Activated CD4-positive, alpha-beta T cell treated with anti-CD3 and anti-CD28 coated beads, Interleukin-10, Interleukin-2, amounts not matched to agents 100 ng/mL and 50 ng/mL, durations not matched to agents 16 hours and 8 hours (primary cell): ENCODE measurements at places on chromosomes 6 and 20.

DNA sequence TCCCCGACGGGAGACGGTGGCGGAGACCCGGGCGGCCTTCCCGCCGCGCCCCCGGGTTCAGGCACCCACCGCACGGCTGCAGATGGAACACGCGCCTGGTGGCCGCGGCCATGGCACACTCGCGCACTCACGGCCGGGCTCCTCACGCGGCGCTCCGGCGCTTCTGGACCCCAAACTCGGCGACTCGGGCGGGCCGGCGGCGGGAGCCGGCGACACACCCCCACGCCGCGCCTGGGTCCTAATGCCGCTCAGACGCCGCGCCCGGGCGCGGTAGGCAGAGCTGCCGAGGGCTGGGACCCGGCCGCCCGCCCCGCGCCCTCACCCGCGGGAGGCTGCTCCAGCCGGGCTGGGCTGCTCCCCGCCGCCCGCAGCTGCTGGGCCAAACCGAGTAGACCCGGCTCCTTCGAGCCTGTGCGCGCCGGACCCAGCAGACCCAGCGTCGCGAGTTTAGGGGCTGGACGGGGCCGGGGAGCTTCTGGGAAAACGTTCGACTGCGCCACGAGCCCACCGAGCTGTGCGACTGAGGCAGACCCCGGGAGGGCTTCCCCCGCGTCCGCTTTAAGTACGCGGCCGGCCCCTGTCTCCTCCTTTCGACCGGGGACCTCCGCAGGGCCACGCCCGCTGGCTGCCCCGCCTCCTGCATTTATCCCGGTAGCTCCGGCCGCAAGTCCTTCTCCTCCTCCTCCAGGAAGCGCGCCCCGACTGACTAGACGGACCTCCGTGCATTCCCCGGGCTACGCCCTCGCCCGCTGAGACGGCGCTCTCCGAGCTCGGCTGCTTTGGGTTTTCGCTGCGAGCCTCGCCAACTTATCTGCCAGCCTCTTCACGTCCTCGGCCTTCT is at the start of gene SLC4A11:
Gene SLC4A11 (minus strand): TSS at position 165 of the 841 bp plus-strand sequence. CDS start 53 bp downstream, at position 112.
- DNase-seq: peak; percentile 41

DNA sequence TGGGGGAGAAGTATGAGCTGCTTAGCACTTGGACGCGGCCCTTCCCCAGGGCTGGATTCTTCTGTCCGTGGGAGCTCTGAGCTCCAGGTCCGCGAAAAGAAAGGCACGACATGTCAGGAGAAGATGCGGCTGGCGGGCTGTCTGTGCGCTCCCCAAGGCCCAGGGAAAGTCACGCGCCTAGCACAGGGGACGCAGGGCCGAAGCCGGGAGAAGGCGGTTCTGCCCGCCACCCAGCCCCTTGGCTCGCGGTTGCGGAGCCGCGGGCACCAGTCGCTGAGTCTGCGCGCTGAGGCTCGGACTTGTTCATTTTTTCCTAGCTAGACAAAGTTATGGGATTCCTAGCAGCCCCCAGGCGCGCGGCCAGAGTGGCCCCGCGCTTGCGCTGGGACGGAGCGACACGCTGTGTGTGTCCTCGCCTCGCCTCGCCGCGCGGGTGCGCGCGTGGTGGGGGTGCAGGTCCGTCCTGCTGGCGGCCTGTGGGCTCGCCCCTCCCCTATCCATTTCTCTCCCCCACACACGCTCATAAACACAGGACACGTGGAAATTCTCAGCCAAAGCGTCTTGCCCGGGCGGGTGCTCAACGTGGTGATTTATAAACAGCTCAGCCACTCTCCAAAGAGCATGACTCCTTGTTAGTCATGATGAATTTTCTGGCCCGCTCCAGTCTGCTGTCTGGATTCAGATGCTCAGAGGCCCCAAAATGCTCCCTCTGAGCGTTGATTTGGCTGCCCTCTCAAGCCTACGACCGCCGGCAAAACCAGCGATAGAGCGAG is 1.9 kb upstream of the POU3F2 start:
- no peak for DNase-seq

- no peak for DNase-seq
These were observed 216.8 kb downstream of the GJA1 start for GRCh38 chr6:121652223-121652622.

- no peak for DNase-seq
These were observed 787 bp upstream of the CARMIL1 start for GRCh38 chr6:25278261-25278913.

- no peak for DNase-seq
These were observed 10.0 kb upstream of the SMAP1 start for GRCh38 chr6:70657706-70658105.

DNA sequence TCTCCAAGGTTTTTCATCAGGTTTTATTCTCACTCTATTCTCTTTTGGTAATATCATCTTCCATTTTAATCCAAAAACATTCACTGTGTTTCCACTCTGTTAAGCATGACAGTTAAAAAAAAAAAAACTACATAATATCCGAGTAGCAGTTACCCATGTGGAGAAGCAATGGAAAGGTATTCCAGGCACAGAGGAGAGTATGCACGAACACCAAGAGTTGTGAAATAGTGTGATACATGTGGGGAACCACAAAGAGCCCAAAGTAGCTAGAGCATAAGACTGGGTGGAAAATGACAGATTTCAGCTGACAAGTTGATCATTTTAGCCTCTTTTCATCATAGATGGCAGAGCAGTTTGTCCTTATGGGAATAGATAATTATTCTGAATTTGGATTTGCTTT is 19.9 kb upstream of the FBXL4 start:
- no peak for DNase-seq

- DNase-seq: no peak
These were observed 3.6 kb upstream of the MDFI start for GRCh38 chr6:41634657-41635056.

DNA sequence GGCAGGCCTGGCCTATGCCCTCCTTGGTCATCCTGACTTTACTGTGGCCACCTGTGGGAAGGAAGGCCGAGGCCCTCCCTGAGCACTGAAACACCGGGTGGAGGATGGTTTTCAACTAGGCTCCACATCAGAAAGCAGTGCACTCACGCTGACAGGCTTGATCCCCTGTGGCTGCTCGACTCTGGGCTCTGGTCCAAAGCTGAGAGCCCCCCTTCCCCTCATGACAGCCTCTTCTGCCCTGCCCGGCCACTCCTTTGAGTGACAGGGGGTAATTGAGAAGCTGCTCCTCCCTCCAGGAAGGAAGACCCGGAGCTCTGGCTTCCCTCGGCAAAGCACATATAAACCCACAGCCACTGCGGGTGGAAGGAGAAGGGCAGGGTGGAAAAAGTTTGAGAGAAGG is 43.6 kb downstream of the MUC22 start:
- no peak for DNase-seq

GRCh38 chr20:20525756-20526155 is 157.9 kb downstream of the INSM1 start:
- DNase-seq: no peak

DNA sequence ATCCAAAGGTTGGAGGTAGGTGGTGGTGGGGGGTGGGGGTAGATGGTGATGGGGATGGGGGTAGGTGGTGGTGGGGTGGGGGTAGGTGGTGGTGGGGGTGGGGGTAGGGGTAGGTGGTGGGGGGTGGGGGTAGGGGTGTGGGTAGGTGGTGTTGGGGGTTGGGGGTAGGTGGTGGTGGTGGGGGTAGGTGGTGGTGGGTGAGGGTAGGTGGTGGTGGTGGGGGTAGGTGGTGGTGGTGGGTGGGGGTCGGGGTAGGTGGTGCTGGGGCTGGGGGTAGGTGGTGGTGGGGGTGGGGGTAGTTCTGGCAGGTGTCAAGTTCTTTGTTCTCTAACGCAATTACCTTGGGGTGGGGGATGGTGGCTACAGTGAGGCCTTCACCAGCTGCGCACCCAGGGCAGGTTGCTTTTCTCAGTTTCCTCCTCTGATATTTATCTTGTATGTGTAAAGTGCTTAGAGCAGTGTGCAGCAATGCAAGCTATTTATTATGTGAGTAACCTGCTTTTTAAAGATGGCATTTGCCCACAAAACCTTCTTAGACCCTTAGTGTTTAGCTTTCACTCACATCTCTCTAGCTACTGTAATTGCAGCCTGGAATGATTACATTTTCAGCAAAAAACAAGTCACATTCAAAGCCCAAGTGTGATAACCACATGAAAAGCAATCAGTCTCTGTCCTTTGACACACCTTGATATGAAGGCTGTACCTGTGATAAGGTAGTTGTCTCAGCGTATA is 8.2 kb upstream of the CCDC167 start:
- DNase-seq: peak; percentile 42

- no peak for DNase-seq
These were observed 25.9 kb upstream of the ATXN1 start for GRCh38 chr6:16787128-16787682.

DNA sequence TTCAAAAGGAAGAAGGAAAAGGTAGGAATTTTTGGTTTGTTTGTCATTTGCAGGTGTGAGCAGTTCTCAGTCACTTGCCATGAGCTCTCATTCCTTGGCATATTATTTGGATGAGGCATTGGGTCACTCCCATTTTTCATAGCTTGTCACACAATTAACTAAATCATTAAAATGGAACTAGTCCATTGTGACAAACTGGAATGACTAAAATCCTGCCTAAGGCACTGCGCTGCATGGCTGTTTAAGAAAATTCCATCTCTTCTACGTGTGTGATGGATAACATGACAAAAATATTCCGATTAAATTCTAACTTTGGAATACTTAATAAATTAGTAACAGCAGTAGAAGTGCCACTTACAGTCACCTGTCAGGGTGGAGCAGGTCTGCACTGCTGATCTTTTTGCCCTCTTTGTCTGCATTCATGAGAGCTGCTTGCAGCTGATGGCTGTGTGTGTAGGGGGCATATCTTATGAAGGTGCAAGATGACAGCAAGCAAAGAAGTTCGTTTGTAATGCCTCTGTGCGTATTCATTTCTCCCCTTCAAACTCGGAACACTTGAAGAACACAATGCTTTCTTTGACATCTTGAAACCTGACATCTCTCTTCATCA is 1292.6 kb upstream of the MAP3K7 start:
- DNase-seq: no peak

GRCh38 chr6:137043710-137044365 is 927 bp downstream of the IL20RA start:
- DNase-seq: no peak

DNA sequence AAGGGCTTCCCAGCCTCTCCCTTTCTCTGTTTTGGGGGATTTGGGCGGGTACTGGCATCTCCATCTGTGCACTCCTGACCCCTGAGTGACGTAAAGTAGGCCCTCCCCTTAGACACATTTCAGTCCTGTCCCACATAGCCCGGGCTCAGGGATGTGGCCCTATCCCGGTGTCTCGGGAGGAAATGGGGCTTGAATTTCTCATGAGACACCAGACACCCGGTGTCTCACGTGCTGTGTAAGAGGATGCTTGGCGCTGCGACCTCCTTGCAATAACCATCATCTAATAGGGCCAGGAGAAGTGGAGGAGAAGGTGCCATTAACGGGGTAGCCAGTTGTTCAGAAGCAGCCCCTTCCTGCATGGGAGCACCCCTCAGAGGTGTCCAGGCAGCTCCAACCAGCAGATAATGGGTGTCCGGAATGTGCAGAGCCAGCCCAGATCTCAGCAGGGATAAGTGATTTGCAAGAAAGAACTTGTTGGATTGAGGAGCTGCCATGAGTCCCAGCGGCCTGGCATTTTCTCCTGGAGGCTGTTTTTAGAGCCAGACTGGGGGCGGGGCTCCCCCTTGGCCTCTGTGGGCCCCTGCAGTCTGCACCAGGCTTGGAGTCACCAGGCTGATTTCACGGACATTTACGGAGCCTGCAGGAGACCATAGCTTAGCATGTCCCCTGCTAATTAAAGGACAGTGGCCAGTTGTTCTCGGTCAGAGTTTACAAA is 372.0 kb downstream of the PREX1 start:
- no peak for DNase-seq

DNA sequence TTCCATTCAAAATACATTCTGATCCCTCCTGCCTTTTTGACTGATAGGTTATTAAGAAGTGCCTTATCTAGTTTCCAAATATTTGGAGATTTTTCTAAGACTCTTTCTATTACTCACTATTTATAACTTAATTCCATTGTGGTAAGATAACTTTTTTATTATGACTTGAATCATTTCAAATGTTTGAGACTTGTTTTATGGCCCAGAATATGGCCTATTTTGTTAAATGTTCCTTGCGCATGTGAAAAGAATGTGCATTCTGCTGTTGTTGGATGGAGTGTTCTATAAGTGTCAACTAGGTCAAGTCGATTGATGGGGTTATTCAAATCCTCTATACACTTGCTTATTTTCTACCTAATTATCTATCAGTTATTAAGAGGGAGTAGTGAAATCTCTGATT is 13.1 kb upstream of the TCP11 start:
- DNase-seq: no peak

GRCh38 chr6:121319112-121319553 is 15.1 kb downstream of the TBC1D32 start:
- no peak for DNase-seq

- DNase-seq: peak; percentile 85
These were observed 155.1 kb upstream of the ENPP5 start for GRCh38 chr6:46325561-46326530.

GRCh38 chr20:16810216-16810615 is 62.1 kb downstream of the OTOR start:
- DNase-seq: no peak

DNA sequence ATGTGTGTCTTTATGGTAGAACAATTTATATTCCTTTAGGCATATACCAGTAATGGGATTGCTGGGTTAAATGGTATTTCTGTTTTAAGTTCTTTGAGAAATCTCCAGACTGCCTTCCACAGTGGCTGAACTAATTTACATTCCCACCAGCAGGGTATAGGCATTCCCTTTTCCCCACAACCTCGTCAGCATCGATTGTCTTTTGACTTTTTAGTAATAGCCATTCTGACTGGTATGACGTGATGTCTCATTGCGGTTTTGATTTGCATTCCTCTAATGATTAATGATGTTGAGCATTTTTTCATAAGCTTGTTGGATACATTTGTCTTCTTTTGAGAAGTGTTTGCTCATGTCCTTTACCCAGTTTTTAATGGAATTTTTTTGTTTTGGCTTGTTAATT is 5.3 kb upstream of the TASP1 start:
- DNase-seq: no peak

DNA sequence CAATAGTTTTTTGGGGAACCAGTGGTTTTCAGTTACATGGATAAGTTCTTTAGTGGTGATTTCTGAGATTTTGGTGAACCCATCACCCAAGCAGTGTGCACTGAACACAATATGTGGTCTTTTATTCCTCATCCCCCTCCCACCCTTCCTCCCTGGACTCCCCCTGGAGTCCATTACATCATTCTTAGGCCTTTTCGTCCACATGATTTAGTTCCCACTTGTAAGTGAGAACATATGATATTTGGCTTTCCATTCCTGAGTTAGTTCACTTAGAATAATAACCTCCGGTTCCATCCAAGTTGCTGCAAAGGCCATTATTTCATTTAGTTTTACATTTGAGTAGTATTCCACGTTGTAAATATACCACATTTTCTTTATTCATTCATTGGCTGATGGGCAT is 28.3 kb downstream of the RPP40 start:
- no peak for DNase-seq

- no peak for DNase-seq
These were observed 490.0 kb downstream of the GRIK2 start for GRCh38 chr6:101883505-101883904.

DNA sequence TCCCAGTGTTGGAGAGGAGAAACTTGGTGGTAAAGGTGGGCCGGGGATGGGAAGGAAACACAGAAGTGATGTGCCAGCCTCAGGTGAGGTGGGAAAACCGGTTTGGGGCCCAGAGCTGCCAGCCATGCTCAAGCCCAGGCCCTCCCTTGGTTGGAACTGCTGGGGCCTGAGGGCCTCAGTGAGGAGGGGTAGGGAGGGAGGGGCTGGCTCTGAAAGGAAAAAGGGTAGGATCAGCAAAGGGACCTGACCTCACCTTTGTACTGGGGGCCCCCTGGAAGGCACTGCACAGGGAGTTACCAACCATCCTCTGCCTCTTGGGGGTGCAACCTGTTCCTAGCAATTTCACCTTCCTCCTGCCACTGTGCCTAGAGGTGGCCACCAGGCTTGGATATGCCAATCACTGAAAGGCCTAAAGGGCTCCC is 1.8 kb upstream of the SPEF1 start:
- no peak for DNase-seq

GRCh38 chr6:163904186-163904585 is 489.7 kb downstream of the QKI start:
- DNase-seq: no peak
